ENCODE measurements at places on chromosomes 2 and 18.

- DNase-seq: no peak
Observed at GRCh38 chr2:214591366-214591765, 180.5 kb downstream of the VWC2L start.

DNA sequence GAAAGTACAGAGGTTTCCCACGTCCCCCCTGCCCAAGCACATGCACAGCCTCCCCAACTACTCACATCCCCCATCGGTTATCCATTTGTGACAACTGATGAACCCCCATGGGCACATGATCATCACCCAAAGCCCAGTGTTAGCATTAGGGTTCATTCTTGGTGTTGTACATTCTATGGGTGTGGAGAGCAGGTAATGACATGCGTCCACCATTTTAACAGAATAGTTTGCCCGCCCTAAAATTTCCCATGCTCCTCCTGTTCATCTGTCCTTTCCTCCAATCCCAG lies 74.3 kb downstream of the LONRF2 start:
- DNase-seq: no peak

GRCh38 chr2:201263779-201264178 lies 3.4 kb downstream of the CASP8 start:
- no peak for DNase-seq

DNA sequence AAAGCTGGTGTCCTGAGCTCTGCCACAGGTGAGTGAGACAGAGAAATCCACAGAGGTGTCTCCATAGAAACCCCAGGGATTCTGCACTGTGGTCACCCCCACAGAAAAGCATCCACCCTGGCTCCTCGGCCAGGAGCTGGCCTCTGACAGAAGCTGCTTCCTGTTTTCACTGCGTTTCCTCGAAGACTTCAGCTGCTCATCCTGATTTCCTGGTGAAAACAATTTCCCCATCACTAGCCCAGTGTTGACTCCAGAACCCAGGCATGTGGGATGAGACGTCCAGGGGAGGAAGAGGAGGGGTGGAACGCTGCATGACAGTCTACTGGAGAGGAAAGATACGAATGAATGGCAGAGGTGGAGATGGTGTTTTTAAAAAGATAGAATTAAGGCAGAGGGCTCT lies 60.3 kb upstream of the GPR45 start:
- DNase-seq: no peak

DNA sequence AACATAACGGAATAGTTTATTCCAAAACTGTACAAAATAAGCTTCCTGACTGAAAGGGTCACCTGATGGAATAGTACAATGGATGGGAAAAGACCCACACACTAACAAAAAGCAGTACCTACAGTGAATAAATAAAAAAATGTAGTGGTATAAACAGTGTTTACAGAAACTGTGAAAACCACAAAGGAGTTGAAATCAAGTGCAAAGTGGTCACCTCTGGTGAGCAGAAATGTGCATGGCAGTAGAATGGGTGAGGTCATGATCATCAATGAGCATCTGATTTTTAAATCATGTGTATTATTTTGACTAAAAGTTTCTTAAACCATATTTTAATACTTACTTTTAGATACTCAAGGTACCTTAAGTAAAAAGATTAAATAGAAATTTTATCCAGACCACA lies 11.4 kb downstream of the WDSUB1 start:
- DNase-seq: no peak

- DNase-seq: peak; percentile 4
Observed at GRCh38 chr2:168160897-168161296, 86.5 kb downstream of the STK39 start.

GRCh38 chr2:51165534-51166260 lies 133.8 kb upstream of the NRXN1 start:
- DNase-seq: no peak

DNA sequence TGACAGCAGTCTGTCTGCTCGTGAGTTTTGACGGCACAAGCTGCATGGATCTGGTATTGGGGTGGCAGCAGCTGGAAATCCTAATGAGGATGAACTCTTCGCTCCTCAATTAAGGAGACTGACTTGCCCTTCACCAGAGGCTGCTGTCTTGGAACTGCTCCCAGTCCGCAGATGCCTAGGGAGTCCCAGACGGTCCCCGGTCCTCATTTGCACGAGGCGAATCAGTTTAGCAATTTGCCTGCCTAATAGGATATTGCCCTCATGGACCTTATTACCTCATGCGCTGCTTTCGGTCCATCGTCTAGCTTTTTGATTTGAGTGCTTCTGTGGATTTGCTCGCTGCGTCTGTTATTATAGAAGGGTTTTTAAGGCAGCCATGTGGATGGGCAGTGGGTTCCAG lies 40.6 kb downstream of the ASAP2 start:
- no peak for DNase-seq

GRCh38 chr18:31652877-31653276 lies 31.5 kb downstream of the B4GALT6 start:
- DNase-seq: no peak

DNA sequence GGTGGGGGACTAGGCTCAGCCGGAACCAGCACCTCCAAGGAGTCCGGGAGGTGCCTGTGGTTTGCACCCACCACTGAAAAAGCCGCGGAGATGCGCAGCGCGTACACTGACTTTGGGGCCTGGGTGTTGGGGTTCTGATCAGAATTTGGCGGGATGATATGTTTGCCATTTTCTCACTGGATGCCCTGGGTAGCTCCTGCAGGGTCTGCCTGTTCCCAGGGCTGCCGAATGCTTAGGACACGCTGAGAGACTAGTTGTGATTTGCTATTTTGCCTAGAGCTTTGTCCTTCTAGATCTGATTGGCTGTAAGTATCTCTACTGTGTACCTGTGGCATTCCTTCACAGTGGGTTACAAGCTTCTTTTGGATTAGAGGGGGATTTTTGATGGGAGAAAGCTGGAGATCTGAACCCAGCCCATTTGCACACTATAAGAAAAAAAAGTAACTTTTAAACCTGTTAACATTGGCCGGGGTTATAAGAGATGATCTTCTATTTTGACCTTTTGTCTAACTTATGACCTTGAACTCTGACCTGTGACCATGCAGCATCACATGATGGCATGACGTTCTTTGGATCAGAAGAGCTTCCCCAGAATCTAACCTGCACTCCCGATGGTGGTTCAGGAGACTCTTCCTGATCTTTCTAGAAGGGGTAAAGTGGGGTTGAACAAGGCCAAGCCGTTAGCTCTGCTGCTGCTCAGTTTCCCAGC lies 1.6 kb downstream of the KCNE4 start:
- no peak for DNase-seq

DNA sequence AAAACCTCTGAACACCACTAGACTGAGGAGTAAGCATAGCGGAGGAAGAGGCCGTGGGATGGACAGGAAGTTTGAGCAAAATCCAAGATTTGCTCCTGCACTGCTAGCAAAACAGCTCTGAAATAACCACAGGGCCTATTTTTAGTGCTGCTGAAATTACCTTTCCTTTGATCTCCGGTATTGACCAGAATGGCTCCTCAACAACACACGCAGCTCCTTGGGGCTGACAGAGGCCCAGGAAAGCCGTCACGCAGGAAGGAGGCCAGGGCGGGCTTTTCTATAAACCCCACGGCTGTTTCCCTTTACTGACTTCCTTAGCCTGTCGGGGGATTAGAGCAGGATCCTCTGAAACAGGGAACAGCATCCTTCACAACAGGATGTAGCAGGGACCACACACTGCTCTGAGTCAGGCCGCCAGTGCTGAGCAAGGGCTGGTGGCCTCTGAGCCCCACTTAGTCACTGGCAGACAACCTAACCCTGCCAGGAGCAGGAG lies 80.8 kb upstream of the LCLAT1 start:
- no peak for DNase-seq

GRCh38 chr2:161681046-161681445 lies 56.8 kb downstream of the SLC4A10 start:
- peak; percentile 65 for DNase-seq

DNA sequence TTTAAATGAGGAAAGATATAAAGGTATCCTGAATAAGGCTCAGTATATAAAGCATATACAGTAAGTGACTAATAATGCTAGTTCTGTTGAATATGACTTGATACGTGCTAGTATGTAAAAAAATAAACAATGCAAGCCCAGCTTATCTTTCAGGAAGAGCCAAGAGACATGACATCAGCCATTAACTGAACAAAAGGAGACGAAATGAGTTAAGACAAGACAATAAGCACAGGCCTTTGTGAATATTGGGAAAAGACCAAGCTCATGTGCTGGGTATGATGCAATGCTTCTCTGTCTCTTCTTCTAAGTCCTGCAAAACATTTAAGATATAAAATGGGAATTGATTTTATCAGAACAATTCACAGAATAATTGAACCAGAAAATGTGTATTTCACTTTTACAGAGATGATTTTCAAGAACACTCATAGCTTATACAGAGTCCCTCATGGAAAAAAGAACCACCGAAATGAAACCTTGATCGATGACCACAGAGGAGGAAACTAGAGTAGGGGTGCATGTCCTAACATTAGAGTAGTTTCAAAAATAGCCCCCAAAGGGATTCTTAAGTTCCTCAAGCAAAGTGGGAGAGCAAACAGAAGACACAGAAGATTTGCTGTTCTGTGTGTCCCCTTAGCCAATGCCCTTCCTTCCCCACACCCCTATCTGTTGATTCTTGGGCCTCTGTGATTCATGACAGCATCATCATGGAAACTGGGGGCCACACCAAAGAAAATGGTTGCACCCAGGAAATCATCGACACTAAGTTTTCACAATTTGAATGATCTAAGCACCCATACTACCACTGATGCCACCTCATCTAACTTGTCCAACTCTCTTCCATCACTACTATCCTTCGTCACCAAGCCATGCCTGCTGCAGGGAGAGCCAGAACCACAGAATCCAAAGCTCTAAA lies 68.0 kb upstream of the CRIM1 start:
- no peak for DNase-seq

DNA sequence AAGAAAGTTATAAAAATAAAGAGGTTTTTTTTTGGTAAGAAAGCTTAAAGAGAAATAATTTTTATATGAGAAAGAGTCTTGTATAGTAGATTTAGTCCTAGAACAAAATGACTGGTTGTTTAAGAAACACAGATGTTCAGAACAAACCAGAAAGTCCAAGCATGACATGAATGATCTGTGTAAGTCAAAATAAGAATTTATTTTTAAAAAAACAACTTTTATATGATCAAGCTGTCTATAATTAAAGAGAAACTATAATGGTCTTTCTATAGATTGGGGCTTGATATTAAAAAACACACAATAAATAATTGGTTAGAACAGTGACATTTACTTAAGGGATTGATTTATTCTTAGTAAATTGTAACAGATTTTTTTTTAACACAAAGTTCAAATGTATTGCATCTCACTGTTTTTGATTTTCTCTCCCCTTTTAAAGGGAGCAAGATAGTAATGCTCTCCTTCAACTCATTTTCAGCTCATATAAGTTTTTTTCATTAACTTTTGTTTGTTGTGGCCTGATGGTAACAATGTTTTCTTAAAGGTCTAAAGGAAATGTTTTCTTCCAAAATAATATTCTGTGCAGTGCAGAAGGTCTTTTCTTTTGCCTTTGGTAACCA lies 1256.8 kb downstream of the LRP1B start:
- no peak for DNase-seq

DNA sequence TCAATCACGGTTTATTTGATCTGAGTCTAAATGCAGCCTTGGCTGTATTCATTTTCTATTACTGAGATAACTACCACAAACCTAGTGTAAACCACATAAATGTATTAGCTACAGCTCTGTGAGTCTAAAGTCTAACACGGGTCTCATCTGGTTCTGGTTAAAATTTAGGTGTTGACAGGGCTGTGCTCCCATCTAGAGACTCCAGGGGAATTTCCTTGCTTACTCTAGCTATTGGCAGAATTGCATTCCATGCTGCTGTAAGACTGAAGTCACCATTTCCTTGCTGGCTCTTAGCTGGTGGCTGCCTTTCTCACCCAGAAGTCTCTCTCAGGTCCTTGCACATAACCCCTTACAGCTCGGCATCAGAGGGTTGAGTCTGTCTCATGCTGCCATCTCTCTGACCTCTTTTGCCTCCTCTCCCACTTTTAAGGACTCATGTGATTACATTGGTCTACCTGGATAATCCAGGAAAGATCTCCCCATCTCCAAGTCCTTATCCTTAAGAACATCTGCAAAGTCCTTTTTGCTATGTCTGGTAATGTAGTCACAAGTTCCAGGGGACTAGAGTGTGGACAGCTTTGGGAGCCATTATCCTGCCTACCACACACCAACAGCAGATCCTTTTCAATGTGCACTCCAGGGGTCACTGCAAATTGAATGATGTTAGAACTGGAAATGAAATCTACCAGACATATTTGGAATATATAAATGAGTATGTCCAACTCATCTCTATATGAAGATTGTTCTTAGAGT lies 207.0 kb upstream of the AGAP1 start:
- DNase-seq: no peak

- DNase-seq: no peak
Observed at GRCh38 chr2:150134223-150134857, 353.1 kb downstream of the RND3 start.

- no peak for DNase-seq
Observed at GRCh38 chr2:202815548-202816360, 55.8 kb downstream of the ICA1L start.

- no peak for DNase-seq
Observed at GRCh38 chr2:129903586-129904425, 75.7 kb upstream of the RAB6C start.

DNA sequence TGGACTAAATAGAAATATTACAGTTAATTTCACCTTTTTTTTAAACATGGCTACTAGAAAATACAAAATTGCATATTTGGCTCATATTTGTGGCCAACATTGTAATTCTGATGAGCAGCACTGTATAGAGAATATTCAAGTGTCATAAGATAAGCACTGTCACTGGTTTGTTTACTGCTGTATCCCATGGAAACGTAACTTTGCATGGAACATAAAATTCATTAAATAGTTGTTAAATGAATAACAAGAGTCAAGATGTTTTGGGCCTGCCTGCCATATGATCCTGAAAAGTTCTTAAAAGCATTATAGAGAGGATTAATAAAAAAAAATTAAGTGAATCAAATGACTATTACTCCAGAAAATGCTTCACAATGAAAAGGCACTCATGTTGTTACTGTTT lies 763.7 kb upstream of the CRIM1 start:
- DNase-seq: no peak

- no peak for DNase-seq
Observed at GRCh38 chr2:1754461-1755170, 10.3 kb upstream of the PXDN start.

- no peak for DNase-seq
Observed at GRCh38 chr2:234669621-234670020, 172.7 kb upstream of the ARL4C start.

GRCh38 chr2:200466425-200467418 lies 43.1 kb downstream of the KCTD18 start:
- no peak for DNase-seq

DNA sequence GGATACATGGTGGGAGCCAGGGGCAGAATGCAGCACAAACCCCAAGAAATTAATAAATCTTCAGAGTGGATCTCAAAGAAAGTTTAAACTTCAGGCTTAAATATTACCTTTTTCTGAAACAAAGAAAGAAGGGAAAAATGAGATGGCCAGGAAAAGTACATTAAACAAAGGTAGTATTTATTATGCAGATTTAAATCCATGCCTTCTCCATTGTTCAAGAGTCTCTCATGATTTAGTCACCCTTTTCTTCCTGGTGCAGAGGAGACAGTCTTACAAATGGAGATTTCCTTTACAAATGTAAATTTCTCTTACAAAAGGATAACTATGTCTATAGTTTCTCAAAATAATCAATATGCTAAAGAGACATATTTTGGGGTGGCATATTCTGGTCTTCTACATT lies 33.4 kb upstream of the PPM1B start:
- no peak for DNase-seq

GRCh38 chr2:10185046-10185445 lies 62.5 kb downstream of the RRM2 start:
- no peak for DNase-seq

- DNase-seq: no peak
Observed at GRCh38 chr2:105220604-105221003, 20.9 kb upstream of the GPR45 start.

GRCh38 chr2:71064110-71064611 lies 4.3 kb upstream of the NAGK start:
- peak; percentile 44 for DNase-seq

Data from RWPE1 (cell line).